ENCODE measurements at places on chromosomes 5 and 9.

DNA sequence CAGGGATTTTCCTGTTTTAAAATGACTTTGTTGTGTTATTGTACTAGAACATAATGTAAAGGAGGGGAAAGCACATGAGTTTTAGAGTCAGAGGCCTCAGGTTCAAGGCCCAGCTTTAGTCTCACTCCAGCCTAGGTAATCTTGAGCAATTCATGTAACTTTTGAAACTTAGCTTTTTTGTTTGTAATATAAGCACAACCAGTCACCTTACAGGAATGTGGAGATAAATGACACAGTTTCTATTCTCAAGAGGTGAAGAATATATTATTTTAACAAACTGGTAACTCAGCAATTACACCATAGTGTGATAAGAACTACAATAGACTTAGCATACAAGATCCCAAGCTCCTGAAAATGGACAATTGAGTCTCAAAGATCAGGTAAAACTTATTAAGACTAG is 51.2 kb downstream of the ADAMTS19 start:
- no peak for DNase-seq

- DNase-seq: no peak
Observed at GRCh38 chr5:149932445-149933350, 11.9 kb downstream of the PDE6A start.

DNA sequence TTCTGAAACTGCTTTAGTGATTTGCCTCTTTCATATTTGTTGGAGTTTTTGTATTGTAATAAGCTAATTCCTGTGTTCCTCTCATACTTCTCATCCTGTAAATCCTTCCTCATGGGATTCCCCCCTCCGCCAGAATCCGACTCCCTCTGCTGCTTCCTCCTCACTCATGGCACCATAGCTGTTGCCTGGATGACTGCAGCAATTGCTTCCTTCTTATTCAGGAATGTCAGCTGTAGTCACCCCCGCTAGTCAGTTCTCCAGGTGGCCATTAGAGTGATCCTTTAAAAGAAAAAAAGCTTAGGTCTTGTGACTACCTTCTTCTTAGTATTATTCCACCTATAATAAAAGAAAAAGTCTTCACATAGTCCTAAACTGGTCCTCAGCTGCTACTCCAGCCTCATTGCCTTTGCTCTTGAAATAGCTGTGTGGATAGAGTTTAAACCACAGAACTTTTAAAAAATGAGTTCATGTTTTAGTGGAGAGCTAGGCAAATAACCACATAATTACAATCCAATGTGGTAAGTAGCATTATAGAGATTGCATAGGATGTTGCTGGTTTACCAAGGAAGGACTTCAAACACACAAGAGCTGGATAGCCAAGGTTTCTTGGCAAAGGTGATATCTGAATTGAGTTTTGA is 227.3 kb downstream of the KDM4C start:
- DNase-seq: no peak

DNA sequence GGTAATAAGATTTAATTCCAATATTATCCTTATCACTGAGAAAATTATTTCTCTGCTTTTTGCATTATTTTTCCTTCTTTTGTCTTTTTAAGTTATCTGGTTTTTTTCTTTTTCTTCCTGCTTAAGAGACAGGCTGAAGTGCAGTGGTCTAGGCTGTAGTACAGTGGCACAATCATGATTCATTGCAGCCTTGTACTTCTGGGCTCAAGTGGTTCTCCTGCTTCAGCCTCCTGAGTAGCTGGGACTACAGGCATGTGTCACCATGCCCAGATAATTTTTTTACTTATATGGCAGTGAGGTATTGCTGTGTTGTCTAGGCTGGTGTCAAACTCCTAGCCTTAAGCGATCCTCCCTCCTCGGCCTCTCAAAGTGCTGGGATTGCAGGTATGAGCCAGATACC is 93.9 kb downstream of the SLC44A1 start:
- DNase-seq: no peak

All from activated CD4-positive, alpha-beta T cell treated with anti-CD3 and anti-CD28 coated beads, Interleukin-2, amount 50 U/mL, for 16 hours (primary cell).